ENCODE measurements at places on chromosomes 4 and X.

DNA sequence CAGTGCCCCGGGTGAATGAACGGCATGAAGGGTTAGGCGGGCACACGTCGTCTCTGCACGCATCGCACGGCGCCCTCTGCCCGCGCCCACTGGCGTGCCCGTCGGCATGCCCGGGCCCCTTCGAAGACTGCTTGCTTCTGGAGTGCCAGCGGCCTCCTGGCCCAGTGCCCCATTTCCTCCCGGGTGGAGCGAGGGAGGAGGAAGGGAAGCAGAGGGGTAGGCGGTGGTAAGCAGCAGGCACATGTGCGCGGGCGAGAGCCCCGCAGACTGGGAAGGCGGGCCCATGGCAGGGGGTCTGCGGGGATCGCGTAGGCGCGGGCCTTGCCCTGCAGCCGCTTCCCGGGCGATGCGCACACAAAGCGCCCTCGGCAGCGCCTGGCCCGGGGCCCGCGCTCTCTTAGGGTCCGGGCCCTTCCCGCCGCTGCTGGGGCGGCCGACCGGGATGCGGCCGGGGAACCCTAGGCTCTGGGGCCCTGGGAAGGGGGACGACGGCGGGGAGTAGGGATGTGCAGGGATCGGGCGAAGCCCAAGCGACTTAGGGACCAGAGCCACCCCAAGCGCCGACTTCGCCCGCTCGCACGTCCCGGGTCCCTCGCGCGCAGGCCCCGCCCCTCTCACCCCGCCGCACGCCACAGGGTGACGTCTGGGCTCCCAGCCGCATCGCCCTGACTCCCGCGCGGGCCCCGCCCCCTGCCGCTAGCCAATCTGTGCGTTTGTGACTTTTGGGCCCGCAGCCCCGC, 866 bp upstream of the EMD start:
- DNase-seq, result peak; percentile 42

- DNase-seq, result no peak
These were observed 500.0 kb downstream of the SPRY1 start for GRCh38 chr4:123896446-123897071.

DNA sequence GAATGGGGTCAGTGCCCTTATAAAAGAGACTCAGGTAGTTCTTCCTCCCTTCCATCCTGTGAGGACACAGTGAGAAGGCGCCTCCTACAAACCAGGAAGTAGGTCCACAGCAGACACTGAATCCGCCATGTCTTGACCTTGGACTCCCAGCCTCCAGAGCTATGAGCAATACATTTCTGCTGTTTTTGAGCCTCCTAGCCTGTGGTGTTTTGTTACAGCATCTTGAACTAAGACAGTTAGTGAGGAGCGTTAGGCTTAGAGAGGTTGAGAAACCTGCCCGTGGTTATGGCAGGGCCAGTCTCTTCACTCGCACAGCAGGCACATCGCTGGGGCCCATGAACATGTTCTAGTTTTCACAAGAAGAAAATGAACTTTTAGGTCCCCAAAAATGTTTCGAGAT, 19.7 kb downstream of the SHROOM2 start:
- no peak for DNase-seq

- no peak for DNase-seq
These were observed 1527.3 kb downstream of the TECRL start for GRCh38 chr4:62881901-62882300.

DNA sequence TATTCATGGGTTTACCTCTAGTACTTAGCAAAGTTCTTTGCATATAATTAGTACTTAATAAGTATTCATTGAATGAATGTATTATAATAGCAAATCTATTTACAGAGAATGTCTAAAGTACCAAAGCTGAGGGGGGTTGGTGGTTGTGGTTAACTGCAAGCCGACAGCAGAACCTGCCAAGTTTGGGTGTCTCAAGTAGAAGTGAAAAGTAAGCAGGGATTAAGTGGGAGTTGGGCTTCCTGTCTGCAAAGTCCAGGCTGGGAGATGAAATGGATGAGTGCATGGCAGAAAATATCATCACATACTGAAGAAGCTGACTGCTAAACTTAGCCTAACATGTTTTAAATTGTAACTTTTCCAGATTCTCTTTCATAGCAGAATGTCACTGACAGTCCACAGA, 169.6 kb downstream of the CAMK2D start:
- no peak for DNase-seq

DNA sequence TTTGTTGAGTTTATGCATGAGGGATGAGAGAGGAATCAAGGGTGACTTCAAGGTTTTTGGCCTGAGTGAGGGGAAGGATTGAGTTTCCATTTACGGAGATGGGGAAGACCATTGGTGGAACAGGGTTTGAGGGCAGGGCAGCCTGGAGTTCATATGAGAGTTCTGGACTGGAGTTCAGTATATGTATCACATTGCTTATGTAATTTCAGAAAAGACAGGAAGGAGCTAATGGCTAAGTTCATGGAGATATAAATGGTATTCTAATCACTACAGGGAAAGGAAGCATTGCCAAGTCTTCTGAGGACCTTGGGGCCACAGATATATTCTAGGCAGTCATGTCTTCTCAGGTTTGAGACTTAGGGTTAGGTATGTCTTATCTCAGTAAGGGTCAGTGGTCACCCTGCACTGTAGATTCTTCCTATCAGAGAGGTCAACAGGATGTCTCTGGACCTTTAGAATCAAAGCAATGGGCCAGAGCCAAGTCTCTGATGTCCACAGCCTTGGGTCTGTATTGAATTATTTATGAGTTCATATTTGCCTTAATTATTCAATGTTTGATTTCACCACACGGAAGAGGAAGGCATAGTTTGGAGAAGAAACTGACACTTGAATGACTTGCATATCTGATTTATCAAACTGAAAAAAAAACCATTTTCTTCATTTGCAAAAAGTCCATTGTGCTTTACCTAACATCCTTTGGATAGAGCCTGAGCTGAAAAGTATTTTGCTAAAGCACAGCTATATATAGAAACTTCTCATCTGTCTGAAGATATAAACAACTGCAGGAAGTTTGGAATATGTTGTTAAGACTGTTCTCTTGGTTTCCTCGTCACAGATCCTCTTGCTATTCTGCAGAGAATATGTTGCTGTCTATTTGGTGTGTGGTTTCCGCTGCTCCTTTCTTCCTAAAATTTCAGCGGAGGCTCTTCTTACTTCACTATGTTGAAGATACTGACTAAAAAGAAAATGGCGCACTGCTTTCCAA, 139.5 kb downstream of the PDGFRA start:
- no peak for DNase-seq
